CD4-positive, alpha-beta T cell treated with Interleukin-6 for 4 hours (primary cell): ENCODE measurements at places on chromosomes 12 and 14.

GRCh38 chr12:38424436-38424835 is 107.9 kb downstream of the ALG10B start:
- DNase-seq, result no peak

DNA sequence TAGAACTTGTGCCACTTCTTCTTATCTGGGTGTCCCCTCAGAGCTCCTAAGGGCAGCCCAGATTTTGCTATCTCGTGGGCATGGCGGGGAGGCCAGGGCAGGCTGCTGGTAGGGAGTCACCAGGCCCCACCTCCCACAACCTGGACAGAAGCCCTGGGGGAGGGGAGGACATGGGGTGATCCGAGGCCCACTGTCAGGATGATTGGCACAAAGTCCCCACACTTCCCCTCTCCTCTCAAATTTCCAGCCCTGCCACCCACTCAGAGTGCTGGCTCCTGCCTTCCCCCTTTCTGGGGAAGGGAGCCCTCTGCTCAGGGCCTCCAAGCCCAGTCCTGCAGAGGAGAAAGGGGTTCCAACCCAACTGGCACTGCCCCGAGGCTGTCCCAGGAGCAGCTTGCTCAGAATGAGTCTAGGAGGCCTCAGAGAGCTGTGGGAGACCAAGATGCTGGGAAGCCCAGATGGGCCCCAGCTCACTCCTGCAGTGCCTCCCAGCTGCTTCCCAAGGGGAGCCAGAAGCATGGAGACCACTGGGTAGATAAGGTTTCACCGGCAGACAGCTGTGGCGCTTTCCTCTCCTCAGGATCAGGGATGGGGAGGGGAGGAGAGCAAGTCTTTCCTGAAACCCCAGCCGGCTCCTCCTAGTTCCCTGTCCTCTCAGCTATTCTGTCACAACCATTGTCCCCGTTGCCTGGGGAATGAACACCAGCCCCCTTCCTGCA is 82.8 kb downstream of the B4GALNT3 start:
- no peak for DNase-seq

DNA sequence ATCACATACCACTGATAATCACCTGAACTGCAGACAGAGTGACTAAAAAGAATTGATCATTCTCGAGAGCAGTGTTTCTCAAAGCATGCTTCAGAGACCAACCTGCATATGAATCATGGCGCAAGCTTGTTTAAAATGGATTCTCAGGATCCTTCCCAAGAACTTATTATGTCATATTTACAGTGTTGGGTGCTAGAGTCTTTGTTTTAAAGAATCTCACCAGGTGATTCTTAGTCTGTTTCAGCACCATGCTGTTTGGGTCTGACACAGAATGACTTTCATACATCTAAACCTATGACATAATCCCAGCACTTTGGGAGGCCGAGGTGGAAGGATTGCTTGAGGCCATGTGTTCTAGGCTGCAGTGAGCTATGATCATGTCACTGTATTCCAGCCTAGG is 31.3 kb upstream of the SSPN start:
- DNase-seq, result no peak

GRCh38 chr14:93984070-93984469 is 7.7 kb upstream of the ASB2 start:
- DNase-seq, result no peak

GRCh38 chr14:86798330-86798729 is 1194.7 kb downstream of the GALC start:
- no peak for DNase-seq

GRCh38 chr12:48788854-48789775 is at the start of gene ADCY6:
TSS of gene ADCY6 (minus strand) at chr12:48789089. CDS start at chr12:48783434, 5,655 bp downstream.
- no peak for DNase-seq

DNA sequence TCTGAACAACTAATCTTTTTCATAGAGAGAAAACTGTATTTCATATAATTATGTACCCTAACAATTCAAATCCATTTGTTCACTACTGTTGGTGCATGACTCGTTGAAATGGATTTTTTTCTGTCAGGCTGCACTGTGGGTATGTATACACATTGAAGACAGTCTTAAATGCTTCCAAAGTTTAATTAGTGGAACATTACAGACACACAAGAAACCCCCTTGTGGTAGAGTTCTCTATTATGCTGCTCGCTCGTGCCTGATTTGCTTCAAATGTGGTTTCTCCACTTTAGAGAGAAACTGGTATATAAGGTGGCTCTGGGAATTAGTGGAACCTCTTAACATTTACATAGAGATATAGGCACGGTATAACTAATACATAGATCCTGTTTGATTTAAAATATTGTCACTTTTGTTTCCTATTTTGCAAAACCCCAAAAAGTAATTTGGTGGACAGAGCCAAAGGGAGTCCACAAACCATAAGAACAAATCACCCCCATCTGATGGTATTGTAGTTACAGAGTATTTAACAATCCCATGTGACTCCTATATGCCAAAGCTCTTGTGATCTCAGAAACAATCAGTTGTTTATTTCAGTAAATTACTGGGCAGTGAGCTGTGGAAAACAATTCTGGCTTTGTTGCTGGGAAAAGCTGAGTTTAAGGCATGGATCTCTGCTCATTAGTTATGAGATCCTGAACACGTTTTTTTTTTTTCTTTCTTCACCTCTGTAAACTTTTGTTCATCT is 159.5 kb downstream of the BRMS1L start:
- no peak for DNase-seq

DNA sequence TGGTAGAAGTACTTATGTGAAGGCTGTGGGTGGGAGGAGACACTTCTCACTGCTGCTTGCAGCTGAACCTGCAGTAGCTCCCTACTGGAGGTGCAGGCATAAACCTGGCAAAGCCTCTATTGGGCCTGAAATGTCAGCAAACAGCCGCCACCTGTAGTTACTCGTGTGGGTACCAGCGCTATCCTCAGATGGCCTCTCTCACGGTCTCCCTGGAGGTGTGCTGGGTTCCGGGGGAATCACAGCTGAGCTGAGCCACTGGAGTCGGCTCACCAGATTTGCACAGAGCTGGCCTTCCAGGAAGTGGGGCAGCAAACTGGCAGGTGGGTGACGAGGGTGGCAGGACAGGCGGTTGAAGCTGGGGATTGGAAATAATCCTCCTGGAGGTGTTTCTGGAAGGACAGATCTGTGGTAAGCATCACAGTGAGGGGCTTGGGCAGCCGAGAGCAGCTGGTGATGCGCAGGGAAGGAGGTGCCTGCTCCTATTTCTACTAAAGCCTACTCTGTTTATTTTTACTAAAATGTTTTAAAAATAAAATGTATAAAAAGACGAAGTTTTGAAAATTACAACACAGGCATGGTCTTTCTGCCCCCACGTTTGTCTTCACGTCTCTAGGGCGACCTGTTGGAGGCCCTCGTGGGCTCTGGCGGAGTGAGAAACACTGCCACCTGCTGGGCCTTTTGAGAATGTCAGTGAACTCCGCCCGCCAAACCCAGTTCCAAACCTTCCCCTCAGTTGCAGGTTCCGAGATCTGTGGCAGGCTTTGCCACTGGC is 67.8 kb upstream of the PLEKHG3 start:
- DNase-seq, result peak; percentile 75

DNA sequence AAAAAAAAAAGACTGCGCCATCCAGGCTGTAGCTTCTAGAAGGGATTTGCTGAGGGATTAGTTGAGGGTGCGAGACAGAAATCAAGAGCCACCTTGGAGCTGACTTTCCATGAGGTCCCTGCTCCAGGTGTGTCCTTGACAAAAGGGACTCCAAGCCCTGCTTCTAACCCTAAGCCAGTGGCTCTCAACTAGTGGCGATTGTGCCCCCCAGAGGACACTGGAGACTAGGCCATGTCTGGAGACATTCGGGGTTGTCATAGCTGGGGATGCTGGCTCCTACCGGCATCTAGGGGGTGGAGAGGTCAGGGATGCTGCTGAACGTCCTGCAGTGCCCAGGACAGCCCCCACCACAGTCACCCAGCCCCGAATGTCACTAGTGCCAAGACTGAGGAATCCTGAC is 40.6 kb downstream of the SPRING1 start:
- peak; percentile 9 for DNase-seq

GRCh38 chr12:132783917-132784531 is 22.4 kb upstream of the ANKLE2 start:
- DNase-seq, result no peak

DNA sequence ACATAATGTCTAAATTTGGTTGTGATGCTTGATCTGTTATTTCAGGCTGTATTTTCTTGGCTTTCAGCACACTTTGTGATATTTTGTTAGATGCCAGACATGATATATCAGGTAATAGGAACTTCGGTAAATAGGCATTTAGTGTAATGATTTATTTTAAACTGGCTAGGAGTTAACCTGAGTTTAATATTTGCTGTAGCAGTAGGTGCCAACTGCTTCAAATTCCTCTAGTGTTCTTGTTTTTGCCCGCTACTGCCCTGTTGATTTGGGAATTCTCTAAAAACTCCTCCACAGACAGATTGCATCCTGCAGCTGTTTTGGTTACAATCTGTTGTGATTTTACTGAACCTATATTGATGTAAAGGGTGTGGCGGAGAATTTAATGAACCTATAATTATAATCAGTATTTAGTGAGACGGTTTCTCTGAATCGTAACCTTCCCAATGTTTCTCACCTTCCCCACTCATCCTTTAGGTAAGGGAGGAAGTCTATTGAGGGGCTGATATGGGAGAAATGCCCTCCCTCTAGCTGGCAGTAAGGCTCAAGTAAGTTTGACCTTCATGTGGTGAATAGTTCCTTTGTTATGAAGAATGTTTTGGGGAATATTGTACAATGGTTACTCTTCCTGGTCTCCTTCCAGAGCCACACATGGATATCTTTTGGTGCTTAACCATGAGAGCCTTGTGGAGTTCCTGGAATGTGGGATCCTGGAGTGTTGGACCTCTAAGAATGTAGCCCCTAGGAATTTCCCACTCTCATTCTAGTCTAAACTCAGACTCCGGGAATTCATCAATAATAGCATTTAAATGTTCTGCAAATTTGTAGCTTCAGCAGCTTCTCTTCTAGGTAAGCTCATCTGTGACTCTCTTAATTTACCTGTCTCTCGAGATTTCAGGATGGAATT is 634.1 kb downstream of the FSCB start:
- DNase-seq, result no peak

GRCh38 chr12:115926037-115926670 is 351.3 kb downstream of the MED13L start:
- no peak for DNase-seq

- DNase-seq, result no peak
These were observed 27.7 kb upstream of the CAND1 start for GRCh38 chr12:67241482-67241881.

DNA sequence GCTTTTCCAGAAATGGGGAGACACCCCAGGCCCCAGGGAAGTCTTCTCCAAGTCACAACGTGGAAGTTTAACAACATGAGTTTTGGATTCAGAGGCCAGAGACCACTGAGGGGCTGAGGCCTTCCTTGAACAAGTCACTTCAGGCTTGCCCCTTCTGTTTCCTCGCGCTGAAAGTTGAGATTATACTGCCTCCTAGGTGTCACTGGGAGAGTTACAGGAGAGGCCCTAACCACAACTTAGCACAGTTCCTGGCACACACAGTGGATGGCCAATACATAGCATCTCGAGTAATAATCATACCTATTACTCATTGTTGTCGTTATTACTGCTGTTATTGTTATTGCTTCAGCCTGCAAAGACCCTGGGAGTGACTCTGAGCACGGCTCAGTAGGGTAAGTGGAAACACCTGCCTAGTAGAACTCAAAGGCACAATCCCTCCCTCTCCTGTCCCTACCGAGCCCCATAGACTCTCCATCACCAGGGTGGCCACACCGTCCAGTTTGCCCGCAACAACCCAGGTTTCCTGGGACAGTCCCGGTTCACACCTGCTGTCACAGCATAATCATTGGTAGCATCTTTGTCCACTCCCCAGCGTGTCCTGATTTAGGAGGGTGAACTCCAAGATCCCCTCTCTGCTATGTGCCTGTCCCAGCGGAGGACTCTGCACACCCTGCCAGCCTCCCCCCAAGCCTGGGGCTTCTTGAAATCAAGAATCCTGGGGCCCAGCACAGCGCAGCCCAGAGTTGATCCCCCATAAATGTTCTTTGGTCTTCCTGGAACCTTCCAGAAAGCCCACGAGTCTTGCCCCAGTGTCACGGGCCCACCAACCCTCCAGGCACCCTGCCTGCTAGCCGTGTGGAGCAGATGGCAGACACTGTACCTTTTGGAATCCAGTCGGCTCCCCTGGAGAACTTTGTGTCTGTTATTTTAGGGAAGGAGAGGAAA is 85.0 kb downstream of the SYNE3 start:
- DNase-seq, result no peak

- DNase-seq, result no peak
These were observed 141.2 kb upstream of the C14orf180 start for GRCh38 chr14:104438166-104438887.
